ENCODE measurements at places on chromosomes 7 and 10.
A peak's percentile ranks its signal among the peaks of the same experiment; 100 is the strongest.

DNA sequence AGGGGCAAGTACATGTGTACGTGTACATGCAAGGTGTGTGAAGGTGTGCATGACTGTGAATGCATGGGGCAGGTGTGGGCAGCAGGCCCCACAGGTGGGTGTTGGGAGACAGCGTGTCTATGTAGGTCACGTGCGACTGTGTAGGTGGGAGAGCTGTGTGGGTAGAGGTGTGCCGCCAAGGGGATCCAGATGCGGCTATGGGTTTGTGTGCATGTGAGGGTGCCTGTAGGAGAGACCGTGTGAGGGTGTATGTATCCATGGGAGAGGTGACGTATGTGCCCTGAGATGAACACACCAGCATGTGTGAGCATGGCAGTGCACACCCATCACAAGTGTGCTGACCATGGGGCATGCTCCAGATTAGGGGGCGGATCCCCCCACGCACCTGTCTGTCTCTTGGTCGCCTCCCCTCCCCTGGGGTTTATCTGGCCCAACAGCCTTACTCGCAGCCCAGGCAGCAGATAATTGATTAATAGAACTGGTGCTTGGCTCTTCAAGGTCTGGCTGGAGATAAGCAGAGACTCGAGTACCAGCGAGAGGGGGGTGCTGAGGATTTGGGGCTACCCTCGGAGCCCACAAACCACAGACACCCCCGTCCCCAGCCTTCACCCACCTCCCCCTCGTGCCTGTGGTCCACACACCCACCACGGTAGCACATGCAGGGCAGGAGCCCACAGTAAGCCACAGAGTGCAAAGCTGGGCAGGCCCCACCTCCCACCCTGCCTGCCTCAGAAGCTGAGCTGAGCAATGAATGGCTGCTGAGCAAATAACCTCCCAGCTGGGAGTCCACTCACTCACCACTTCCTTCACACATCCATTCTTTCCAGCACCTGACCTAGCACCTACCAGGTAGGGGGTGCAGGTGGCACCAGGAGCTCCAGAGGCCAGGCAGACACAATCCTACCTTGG, 41.4 kb upstream of the ZMIZ1 start:
- DNase-seq, result no peak

DNA sequence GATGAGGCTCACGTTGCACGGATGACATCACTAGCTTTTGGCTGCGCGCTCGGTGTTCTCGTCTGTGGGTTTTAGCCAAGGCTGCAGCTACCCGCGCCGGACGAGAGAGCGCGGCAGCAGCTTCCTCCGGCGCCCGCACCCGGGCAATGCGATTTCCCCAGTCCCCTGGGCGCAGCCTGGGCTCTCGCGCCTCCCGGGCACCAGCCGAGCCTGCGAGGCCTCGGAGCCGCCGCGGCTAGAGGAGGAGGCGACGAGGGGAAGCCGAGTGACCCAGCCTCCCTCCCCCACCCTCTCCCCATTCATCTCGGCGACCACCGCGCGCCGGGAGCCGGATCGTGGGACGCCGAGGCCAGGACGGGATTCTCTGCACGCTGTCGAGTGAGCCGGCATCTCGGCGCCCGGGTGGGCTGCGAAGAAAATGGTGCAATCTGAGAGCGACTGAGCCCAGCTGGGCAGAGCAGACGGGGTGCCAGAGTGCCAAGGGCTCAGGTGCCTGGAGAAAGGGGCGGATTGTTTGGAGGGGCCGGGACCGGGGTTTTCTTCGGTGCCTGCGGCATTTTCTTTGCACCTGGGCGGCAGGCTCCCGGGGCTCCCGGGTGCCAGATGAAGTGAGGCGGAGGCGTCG, 1.2 kb upstream of the TMEM178B start:
- DNase-seq, result peak; percentile 84

GRCh38 chr10:89327803-89328441, at the start of gene IFIT3:
Gene IFIT3, plus strand, starts transcription at chr10:89327997. Its CDS starts 77 bp downstream, at chr10:89328074.
- DNase-seq, result peak; percentile 93

DNA sequence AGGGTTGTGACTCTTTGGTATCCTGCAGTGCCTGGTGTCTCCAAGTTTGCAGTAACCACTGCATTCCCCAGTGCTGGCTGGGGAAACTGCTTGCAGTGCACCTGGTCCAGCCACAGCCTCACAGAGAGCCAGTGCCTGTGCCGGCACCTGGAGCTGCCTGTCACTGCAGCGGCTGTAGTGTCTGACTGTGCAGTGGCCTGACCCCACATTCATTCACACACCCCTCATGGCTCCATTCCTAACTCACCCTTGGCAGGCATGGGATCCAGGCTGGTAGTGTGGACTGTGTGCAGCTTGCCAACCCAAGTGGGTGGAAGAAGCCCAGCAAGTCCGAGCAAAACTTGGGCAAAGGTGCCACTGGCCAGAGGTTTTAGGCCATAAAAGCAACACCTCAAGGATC, 3.7 kb upstream of the CYP3A43 start:
- DNase-seq, result no peak

DNA sequence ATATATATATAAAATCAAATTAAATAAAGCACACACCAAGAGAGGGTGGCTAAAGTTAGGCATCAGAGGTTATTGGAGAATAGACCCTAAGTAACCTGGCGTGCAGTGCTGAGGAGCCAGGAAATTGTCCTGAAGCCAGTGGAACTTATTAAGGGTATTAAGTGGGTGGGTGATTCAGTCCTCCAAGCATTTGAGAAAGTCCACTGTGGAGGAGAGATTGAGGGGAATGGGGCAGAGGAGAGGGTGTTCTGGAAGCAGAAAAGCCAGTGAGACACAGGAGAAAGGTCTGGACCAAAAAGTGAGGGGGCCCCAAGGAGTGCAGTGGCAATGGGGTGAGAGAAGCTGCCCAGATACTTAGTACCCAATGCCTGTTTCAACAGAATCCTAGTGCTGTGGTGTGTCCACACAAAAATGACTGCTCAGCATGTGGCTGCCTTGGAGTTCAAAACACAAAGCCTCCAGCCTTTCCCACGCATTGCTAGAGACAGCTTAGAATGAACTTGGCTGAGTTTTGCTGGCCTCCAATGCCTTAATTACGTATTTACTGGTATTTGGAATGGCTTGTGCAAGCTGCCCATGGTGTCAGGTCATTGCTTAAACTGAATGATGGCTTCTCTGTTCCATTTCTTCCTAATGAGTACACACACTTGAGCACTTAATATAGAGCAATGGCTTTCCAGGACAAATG, 44.9 kb upstream of the CHST15 start:
- DNase-seq, result no peak

DNA sequence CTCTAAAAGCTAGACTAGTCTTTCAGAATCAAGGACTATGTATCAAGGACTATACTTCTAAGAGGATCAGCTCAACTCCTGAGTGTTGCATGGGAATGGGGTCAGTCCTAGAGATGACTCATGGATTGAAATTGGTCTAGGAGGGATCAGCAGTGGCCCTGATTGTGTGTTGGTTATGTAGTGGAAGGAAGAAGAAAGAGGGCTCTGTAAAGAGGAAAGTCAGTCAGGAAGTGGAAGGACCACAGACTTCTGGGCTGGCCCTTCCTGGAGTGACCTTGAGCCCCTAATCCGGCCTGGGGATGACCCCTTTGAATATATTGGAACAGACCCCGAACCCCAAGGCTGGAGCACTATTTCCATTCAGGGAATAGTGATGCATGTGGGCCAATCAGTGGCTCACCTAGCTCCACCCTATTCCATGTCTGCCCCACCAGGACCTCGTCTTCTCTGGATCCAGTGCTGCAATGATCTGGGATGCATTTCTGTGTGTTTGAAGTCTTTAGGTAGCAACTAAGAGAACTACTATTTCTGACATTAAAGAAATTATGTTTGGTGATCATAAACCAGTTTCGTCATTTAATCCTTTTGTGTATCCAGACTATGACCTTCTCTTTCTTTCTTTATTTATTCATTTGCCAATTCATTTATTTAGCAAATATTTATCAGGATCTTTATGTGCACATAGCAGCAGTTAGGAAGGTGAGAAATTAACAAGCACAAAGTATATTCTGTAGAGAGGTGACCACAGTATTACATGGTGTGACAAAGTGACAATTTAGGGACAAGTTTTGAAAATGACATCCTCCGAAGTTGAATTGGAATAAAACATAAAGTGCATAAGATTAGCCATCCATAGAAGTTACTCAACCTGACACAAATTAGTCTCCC, 48.6 kb upstream of the KIF5B start:
- DNase-seq, result peak; percentile 33

- no peak for DNase-seq
Observed at GRCh38 chr10:71216751-71217265, 4.4 kb downstream of the UNC5B start.

DNA sequence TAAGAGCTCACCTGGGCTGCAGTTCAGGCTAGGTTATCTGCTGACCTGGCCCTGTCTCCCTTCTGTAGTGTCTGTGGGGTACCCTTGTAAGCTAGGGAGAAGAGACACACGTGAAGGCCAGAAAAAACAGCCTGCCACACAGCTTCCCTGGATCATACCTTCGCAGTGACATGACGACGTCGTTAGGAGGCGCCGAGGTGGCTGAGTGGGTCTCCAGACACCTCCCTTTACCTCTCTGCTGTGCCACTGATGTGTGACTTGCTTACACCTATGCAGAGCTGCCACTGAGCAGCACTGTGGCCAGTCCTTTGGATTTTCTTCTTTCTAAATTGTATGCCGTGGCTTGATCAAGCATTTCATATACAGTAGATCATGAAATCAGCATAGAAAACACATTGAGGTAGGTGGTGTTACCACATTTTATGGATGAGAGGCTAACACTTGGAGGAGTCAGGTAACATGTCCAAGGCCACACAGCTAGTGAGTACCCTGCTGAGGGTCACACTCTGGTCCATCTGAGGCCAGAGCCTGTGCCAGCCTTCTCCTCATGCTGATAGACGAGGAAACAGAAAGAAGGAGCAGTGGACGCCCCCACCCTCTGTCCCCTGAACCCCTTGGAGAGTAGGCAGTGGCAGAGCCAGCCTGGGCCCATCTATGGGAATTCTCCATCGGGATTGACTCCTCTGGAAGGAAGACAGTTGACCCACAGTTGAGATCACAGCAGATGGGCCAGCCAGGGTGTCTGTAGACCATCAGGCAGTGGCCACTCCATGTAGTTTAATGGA, 23.1 kb downstream of the HTRA1 start:
- no peak for DNase-seq

DNA sequence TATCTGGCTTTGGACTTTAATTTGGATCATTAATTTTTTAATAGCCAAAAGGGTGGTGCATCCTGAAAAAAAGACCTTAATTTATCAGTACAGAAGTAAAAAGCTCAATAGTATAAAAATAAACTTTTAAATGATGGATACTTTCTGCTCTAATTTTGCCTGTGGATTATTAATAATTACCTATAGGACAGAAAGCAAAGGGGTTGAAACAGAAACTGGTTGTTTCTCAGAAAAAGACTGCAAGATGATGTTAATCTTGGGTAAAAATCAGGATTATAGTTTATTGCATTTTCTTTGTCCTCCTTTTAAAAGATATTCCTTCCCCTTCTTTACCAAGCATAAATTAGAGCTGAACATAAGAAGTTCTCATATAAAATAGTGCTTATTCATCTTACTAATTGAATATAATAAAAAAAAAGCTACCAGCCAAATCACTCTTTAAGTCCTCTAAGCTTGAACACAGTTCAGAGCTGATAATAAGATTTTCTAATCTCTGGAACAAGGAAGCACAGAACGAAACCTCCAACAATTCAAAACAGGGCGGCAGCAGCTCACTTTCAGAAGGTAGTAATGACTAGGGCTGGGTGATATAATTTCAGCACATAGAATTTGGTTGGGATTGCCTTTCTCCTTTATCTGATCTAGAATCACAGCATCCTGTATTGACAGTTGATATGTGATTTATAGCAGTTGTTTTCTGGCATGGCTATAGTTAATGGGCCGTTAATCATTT, 8.1 kb upstream of the GPR85 start:
- DNase-seq, result no peak

GRCh38 chr10:97532935-97533671, 34.4 kb downstream of the UBTD1 start:
- DNase-seq, result peak; percentile 57

DNA sequence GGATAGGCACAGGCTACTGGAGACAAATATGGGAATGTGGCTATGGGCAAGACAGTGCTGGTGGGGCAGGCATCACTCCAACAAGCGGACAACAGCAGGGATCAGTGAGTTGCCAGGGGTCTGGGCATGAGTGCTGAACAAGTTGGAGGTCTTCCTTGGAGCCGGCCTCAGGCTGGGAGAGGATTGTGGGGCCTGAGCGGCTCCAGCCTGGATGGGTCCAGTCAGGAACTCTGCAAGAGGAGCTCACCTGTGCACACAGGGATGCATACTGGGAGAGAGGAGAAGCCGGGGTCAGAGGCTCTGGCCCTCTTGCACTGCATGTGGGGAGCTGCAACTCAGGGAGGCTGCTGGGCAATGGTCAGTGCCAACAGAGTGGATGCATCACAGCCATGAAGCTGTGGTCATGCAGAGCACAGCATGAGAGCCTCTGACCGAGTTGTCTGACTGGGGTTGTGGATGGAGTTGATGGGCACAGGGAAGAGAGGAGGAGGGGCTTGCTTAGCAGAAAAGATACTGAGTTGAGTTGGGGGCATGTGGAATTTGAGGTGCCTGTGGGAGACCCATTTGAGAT, 204.0 kb upstream of the ZNF32 start:
- no peak for DNase-seq

GRCh38 chr10:31694929-31695837, 233.4 kb downstream of the ARHGAP12 start:
- no peak for DNase-seq

DNA sequence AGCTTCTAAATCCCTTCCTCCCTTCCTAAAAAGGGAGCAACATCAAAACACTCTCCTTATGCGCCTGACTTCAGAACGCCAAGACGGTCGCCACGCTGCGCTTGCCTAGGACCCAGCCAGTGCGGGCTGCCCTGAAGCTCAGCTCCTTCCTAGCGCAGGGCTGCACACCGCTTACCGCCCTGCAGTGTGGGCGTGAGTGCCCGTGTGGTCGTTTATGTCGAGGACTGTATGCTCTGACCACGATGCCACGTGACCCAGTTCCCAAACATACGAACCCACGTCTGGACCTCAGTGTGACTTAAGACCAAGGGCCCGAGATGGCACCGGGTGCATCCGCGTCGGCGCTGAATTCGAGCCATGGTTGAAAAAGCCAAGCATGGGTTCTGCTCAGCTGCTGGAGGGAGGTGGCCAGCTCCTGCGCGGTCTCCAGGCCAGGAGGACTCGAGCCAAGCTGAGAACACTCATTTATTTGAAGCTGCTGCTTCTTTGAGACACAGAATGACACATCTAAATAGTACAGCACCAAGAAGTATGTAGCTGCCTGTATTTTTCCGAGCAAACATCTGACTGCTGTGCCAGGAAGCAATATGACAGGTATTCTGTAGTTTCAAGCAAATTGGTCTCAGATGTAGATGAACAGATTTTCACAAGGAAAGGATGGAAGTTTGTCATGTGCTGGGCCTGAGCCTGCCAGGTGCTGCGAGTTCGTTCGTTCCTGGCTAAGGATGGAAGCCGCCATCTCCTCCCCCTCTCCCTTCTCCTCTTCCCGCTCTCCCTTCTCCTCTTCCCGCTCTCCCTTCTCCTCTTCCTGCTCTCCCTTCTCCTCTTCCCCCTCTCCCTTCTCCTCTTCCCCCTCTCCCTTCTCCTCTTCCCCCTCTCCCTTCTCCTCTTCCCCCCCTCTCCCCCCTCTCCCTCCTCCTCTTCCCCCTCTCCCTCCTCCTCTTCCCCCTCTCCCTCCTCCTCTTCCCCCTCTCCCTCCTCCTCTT, 184.7 kb downstream of the EBF3 start:
- no peak for DNase-seq

Data from EL (cell line).